ENCODE measurements at places on chromosomes 6 and 20.

- DNase-seq = peak; percentile 22
These were observed 23.1 kb upstream of the MROH8 start for GRCh38 chr20:37202267-37202943.

- peak; percentile 60 for DNase-seq
These were observed 911 bp downstream of the CDK19 start for GRCh38 chr6:110814102-110815014.

DNA sequence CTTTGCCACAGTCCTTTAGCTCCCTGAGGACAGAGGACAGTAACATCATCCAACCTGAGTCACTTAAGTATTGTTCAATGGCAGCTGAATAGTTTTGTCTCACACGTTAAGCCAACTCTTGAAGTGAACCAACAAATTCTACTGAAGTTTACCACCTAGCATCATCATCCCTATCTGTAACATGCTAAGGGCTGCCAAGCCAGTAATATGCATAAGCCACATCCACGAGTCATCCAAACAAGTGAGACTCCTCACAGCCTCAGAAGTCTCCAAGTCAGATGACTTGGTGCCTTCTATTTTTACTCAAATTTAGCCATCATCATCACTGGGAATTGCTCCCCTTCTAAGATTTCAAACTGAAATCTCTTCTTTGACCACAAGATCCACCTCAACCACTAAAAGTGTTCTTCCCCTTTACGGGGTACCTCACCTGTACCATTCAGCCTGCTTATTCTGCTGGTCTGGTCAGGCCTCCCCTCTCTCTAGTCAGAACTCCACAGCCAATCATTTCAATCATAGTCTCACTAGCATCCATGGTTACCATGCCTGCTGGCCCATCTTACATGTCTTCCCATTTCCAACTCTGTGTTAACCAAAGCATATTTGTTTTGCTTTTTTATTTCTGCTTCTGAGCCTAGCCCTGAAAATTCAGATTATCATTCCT, 73.7 kb downstream of the DTNBP1 start:
- no peak for DNase-seq

- DNase-seq = no peak
These were observed 51.6 kb downstream of the RIOK1 start for GRCh38 chr6:7441048-7441775.

- no peak for DNase-seq
These were observed 16.5 kb downstream of the ACTR5 start for GRCh38 chr20:38764567-38765318.

DNA sequence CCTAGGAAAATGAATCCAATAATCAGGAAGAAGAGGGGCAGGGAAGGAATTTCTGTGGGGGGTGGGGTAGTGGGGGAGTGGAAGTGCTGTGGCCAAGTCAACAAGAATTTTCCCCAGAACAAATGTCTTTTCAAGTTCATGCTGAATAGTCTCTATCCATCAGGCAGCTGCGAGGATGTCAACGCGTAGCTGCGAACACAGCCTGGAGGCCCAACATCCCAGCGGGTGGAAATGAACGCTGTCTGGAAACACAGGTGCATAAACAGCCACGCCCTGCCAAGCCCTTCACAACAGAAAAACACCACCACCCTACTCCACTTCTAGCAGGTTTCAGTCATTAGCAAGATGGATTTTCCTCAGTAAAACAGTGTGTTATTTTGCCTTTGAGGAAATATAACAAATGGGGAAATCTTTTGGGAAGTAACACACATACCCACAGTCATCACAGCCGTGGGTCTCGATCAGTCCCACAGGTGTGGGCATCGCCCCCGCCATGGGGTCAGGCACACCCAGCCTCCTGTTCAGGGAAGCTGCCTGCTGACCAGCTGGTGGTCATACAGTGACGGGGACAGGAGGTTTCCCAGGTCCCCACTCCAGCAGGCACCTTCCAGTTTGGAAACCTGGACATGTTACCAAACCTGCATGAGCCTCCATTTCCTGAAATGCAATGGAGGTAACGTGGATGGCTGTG, 112.1 kb upstream of the THBS2 start:
- no peak for DNase-seq

GRCh38 chr6:73802366-73802765, 106.4 kb downstream of the CD109 start:
- DNase-seq = no peak
